ENCODE measurements at places on chromosomes 6 and 20. TPM values are rescaled to one million over a fixed set of nuclear protein-coding genes. Genes with fewer than 3 reads are reported as not detected.

GRCh38 chr6:25918083-25918683 is 12.3 kb downstream of the SLC17A2 start:
- no peak for DNase-seq

DNA sequence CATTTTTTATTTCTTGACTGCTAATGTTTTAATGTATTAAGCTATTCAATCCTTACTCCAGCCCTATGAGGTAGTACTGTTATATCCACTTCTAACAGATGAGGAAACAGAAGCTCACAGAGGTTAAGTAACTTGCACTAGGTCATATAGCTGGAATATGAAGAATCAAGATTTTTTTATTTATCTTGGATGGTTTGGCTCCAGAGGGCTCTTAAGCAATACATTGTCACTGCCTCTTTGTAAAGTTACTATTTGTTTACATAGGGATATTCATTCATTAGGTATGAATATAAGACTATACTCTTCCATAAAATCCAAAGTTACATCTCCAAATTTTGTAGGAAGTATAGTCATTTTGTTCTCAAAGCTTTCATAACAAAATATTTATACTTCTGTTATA is 113.8 kb downstream of the LAMP5 start:
- DNase-seq = no peak

DNA sequence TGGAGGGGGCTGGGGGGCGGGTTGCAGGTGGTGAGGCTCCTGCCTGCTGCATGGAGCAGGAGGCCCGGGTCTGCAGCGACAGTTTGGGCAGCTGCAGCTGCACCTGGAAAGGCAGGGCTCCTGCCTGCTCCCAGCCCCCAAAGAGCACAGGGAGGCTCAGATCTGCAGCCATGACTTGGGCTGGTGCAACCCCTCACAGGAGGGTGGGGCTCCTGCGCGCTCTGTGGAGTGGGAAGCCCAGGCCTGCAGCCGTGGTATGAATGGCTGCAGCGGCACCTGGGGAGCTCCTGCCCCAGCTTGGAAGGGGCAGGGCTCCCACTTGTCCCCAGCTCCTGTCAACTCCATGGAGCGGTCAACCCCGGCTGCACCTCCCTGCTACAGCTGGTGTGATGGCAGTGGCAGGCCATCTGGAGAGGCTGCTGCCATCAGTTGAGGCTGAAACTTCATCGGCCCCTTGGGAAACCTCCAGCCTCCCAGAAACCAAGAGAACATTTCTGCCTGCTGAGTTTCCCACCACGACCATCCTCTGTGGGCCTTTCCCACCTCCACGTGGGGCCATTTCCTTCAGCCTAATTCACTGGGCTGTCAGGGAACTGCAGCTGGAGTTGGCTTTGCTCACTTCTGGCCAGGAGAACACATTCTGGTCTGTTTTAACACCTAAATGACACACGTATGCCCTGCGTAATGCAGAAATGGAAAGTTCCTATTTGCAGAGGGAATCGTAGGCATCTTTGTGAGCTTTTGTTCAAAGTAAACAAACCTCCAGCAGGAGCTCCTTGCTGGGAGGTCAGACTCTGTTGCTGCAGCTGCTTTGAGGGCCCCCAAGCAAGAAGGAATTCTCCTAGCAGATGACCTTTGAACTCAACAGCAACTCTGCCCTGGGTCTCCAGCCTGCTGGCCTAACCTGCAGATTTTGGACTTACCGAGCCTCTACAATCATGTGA is 429.0 kb downstream of the PREX1 start:
- DNase-seq = no peak

- DNase-seq = no peak
Measured at GRCh38 chr6:107556082-107556481, 66.2 kb downstream of the SOBP start.

- no peak for DNase-seq
Measured at GRCh38 chr20:54090230-54091119, 20.1 kb upstream of the BCAS1 start.

DNA sequence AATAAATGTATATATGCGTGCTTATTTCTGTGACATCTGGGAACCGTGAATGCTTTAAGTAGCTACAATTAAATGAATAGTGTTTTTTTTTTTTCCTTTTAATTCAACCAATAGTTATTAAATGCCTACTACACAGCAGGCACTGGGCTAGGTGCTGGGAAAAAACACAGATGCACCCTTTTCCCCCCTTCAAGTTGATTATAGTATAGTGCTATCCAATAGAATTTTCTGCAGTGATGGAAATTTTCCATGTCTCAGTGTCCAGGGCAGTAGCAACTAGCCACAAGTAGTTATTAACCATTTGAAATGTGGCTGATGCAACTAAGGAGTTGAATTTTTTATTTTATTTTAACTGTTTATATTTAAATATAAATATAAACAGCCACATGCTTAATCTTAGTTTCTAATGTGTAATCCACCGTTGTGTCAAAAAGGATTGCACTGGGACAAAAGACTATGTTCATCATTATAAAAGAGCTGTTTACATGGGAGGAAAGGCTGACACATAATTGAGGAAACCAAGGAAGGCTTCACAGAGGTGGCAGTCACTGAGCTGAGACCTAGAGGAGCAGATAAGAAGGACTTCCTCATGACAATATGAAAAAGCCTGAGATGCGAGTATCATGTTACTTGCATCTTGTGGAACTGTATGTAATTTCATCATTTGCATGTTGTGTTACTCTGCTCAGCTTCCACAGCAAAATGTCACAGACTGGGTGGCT is 261.2 kb upstream of the PLCB4 start:
- no peak for DNase-seq

The PGBD1 gene
- total RNA-seq = 3.4 TPM

The SHLD1 gene
- 8.1 TPM for total RNA-seq

The XKR7 gene
- not detected for total RNA-seq
